ENCODE measurements at places on chromosomes 13 and 19.

GRCh38 chr19:17842663-17843291, 5.0 kb downstream of the JAK3 start:
- no peak for DNase-seq

GRCh38 chr13:109787135-109787954, 962 bp upstream of the IRS2 start:
- peak; percentile 72 for DNase-seq

GRCh38 chr13:45940061-45940460, 88.5 kb upstream of the SIAH3 start:
- DNase-seq, result no peak

DNA sequence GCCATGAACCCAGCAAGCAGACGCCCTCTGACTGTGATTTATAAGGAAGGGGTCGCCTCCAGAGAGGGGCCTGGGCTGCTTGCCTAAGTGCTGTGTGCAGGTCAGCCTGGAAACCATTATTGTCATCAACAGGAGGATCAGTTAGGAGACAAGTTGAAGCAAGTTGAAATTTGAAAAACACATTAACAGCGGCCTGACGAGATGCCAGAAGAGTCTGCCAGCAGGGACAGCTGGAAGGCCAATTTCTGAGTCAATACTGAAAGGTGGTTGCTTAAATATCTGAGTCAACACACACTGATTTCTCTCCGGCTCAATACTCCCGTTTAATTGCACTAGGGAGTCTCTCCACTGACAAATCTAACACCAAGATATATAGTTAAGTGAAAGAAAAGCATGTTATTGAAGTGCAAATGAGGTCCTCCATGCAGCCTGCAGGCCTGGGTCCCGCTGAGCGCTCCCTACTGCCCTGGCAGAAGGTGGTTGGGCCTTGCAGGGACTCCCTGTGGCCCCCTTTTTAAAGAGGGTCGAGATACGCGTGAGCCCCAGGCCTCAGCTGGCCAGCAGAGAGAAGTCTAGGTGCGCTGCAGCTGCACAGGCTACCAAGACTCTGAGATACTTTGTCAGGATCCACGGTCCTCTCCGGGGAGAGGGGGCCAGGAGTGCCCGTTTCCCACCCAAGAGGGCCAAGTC, 91.1 kb downstream of the RNASEH2B start:
- peak; percentile 3 for DNase-seq

- DNase-seq, result peak; percentile 80
These were observed 3.5 kb downstream of the FSTL3 start for GRCh38 chr19:679418-680286.

DNA sequence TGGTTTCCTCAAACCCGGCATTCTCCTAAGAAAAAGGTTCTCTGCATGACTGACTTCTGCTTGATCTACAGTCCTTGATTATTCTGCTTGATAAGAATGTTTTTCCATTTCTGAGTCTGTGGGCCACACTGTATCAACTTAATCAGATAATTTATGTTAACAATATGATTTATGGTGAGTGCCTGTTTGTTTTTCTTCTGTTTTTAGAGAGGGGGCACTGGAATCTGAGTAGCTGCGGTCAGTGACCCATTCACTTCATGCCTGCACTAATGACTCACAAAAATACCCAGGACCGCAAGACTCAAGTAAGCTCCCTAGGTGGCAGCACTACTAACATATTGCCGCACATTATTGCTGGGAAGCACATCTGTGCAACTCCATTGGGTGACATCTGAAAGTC, 542.3 kb upstream of the ATXN8OS start:
- DNase-seq, result peak; percentile 39

DNA sequence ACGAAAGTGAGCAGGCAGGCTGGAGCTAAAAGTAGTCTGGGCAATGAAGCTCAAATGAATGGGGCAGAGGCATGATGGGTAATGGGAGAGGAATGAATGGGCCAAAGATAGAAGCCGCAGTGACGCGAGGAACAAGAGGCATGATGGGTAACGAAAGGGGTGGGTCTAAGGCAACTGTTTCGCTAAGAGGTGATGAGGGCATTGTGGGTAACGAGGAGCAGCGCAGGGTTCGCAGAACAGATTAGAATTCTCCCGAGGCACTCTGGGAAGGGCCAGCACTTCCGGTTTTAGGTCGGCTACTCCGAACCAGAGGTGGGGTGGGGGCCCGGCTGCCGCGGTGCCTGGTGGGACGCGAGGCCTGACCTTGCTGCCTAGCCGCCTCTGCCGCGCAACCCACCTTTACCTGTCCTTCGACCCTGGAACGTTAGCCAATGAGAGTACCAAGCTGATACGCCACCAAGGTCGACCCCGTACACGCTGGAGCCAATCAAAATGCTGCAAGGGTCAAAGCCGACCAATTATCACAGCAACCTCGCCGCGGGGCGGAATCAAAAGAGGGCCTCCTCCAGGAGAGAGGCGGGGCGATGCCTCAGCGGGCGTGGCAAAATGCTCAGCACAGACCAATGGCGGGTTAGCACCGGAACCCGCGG, 563 bp upstream of the TOMM40 start:
- peak; percentile 100 for DNase-seq

DNA sequence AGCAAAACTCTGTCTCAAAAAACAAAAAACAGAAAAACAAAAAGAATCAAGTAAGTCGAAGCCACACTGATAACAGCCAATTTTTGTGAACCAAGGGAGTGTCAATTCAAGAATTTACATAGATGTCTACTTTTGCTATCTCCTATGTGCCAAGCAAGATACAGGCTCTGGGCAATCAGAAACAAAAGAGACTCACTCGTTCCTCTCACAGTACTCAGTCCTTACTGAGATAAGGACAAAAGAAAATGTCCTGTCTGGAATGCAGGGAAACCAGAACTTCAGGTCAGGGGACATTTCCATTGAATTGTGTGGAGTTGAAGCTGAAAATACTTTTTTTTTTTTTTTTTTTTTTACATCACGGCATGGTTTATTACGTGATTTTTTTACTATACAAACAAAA, 53.0 kb downstream of the NLRP12 start:
- no peak for DNase-seq

- no peak for DNase-seq
These were observed 180.4 kb downstream of the KATNAL1 start for GRCh38 chr13:30126903-30127428.

- no peak for DNase-seq
These were observed 52.1 kb downstream of the DPY19L3 start for GRCh38 chr19:32457571-32458158.

- no peak for DNase-seq
These were observed at the start of gene SLC6A16 for GRCh38 chr19:49324801-49325576. Gene SLC6A16, minus strand, starts transcription at chr19:49325191. Its CDS starts 13,844 bp downstream, at chr19:49311347.

DNA sequence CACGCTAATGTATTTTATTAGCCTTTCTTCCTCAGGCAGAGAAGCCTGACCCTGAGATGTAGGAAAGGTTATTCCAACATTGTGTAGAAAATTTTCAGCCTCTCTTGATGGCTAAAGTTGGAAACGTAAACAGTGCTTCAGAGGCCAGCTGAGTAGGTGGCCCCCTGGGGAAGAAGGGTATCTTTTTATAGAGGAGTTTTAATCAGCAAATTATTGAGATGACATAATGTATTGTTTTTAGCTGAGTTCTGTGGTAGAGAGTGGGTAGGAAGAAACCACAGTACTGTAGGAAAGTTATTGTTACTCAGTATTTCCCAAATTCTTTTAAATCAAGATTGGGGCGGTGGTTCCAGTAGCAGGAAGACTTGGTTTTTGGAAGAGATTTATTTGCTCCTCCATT, 268.8 kb downstream of the DLEU7 start:
- DNase-seq, result no peak

GRCh38 chr19:49161987-49162386, 4.4 kb downstream of the TRPM4 start:
- peak; percentile 48 for DNase-seq

GRCh38 chr19:52248241-52248640, 21.1 kb upstream of the ZNF766 start:
- peak; percentile 62 for DNase-seq

DNA sequence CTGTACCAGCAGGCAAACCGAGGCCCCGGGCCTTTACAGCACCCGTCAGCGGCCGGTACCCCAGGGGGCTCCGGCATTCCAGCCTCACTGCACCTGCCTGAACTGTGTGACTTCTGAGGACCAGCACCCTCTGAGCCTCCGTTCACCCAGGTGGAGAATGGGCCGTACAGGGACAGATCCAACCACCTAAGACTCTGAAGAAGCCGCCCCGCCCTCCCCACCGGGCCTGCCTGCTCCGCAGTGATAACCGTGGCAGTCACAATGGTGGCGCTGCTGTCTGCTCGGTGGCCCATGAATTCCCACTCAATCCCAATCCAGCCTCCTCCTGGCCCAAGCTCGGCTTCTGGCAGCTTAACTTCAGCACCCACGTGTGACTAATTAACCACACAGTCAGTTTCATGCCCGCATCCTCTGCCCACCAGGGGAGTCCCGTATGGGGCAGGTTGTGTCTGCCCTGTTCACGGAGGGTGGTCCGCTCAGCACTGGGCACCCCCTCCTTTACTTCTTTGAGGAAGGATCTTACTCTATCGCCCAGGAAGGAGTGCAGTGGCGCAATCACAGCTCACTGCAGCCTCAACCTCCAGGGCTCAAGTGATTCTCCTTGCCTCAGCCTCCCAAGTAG, 3.4 kb downstream of the TCF3 start:
- DNase-seq, result no peak

- no peak for DNase-seq
These were observed 95.7 kb downstream of the SPRY2 start for GRCh38 chr13:80245162-80245733.

DNA sequence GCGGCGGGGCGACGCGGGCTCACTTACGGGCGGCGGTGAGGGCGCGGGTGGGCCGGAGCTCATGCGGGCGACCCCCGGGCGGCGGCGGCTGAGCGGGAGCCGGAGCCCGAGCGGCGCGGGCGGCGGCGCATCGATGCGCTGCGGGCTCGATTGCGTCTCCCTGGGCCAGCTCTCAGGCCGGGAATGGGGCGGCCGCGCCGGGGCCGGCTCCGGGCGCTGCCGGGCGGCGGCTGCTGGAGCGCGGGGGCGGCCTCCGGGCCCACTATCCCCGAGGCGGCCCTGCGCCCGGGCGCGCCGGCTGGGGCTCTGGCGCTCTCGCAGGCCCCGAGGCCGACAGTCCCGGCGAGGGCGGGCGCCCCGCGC, 1.4 kb upstream of the TSHZ3 start:
- peak; percentile 60 for DNase-seq

DNA sequence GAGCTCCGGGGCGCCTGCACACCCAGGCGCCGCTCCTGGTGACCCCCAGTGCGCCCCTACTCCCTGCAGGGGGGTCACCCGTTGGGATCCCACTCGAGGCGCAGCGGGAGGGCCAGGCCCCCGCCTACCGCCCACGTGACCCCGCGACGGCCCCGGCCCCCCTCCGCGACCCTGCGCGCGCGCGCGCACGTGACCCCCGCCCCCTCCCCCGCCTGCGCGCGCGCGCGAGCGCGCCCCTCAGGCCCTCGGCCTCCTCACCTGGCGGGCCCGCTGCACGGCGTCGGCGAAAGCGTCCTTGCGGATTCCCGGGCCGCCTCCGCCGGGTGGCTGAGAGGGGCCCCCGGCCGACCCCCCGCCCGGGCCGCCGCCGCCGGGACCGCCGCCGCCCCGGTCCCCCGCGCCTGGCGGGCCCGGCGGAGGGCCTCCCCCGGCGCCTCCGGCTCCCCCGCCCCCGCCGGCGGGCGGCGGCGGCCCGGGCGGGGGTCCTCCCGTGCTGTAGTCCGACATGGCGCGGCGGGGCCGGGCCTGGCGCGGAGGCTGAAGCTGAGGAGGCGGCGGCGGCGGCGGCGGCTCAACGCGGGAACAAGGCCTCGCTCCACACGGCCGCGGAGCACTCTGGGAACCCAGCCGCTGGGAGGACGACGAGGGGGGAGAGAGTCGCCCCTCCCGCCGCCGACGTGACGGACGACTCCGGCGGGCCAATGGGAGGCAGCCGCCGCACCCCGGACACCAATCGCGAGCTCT, at the start of gene KHSRP:
Gene KHSRP (minus strand): TSS at position 617 of the 744 bp plus-strand sequence. CDS start 110 bp downstream, at position 507.
- DNase-seq, result peak; percentile 35

DNA sequence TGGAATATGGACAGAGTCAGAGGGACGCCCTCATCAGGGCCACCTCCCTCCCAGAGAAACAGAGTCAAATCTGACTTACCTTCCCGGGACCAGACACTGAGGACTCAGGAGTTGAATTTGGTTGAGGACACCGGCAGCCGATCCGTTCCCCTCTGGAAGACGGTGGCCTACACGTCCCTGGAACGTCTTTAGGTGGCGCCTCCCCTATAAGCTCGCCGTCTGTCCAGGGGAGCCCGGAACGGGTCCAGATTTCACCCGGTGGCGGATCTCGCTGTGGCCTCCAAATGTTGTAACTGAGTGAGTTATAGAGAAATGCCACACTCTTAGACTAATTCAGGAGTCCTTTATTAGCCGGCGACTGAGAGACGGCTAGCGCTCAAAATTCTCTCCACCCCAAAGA, 9.0 kb downstream of the TNFSF14 start:
- DNase-seq, result no peak

- DNase-seq, result no peak
These were observed 1528.7 kb downstream of the UQCRFS1 start for GRCh38 chr19:27684293-27684692.

GRCh38 chr19:37902668-37903067, 3.7 kb downstream of the WDR87 start:
- DNase-seq, result peak; percentile 84

All from ELR (cell line).